Stimulated activated CD4-positive, alpha-beta T cell treated with anti-CD3 and anti-CD28 coated beads, Interleukin-2, amount 100 ng/mL, for 24 hours (primary cell): ENCODE measurements at places on chromosomes 1 and 21.

DNA sequence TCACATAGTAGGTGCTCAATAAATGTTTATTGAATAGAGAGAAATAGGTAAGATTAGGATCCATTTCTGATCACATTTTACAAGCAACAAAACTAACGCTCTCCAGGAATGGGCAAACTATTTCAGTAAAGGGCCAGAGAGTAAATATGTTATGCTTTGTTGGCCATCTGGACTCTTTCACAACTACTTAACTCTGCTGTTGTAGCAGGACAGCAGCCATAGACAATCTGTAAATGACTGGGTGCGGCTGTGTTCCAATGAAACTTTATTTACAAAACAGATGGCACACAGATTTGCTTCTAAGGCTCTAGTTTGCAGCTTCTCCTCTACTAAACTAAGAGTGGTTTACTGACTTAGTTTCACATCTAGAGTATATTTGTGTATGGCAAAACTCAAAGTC, 83.0 kb upstream of the BACH1 start:
- no peak for DNase-seq

DNA sequence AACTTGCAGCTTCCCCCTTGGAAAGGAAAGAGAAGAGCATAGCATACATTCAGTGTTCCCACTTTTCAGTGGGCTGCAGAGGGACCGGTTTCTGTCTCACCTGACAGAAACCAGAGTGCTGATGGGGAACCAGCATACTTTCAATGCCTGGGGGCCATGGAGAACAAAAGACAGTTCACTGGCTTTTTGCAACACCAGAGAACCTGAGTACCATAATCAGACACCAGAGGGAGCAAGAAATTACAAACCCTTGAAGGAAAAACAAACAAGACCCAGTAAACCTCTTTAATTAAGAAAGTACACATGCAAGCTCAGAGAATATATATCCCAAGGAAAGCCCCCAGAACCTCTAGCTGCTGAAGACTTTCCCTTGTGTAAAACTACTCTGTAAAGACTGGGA, 51.1 kb downstream of the CSMD2 start:
- DNase-seq: no peak

DNA sequence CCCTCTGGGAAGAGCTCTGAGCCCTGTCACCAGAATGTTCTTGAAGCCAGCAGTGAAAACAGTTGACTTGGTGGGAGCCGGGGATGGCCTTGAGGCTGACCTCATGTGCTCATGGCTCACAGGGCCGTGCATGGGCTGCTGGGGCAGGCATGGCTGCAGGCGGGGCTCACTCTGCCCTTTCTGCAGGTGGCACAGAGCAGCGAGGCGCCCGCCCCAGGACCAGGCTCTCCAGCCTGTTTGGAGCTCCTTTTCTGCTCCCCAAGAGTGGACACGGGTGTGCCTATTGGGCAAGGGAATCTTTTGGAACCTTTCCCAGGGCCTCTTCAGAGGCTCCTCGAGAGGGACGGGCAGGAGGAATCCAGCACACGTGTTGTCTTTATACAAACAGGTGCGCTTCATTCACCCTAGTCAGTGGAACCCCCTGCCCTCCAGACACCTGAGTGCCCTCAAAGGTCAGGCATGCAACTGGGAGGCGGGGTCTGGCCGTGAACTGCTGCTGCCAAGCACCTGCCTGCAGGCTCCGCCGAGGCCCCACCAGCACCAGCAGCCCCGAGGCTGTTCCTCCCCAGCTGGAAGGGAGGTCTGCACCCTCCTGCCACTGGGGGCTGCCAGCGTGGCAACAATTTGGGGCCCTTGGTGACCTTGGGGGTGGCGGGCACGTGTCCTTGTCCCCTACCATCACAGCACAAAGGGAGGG, 2.6 kb upstream of the TTC34 start:
- no peak for DNase-seq

- DNase-seq: no peak
Observed at GRCh38 chr1:109653306-109653705, 2.6 kb upstream of the GSTM4 start.

DNA sequence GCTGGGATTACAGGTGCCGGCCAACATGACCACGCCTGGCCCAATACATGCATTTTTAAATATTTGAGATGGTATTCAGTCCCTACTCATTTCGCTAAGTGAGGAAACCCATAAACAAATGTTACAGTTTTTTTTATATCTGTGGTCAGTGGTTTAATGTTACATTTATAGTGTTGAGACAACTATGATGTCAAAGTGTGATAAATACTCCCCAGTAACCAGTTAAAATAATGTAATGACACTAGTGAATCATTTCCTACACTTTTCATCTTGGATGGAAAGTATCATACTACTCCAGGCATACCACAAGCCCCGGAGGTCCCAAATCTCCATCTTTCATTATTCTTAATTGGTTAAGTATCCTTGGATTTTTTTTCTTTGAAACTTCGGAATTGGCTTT, 87.5 kb upstream of the KIF26B start:
- no peak for DNase-seq

GRCh38 chr21:31173881-31174555, 135.7 kb upstream of the KRTAP19-8 start:
- DNase-seq: peak; percentile 62
